Activated CD4-positive, alpha-beta T cell treated with anti-CD3 and anti-CD28 coated beads, Interleukin-2, Interleukin-4, amounts not matched to agents 100 ng/mL and 50 ng/mL, durations not matched to agents 16 hours and 8 hours (primary cell): ENCODE measurements at places on chromosomes 2 and 18.
A peak's percentile ranks its signal among the peaks of the same experiment; 100 is the strongest.

GRCh38 chr2:15942711-15943345, 2.5 kb downstream of the MYCN start:
- no peak for DNase-seq

DNA sequence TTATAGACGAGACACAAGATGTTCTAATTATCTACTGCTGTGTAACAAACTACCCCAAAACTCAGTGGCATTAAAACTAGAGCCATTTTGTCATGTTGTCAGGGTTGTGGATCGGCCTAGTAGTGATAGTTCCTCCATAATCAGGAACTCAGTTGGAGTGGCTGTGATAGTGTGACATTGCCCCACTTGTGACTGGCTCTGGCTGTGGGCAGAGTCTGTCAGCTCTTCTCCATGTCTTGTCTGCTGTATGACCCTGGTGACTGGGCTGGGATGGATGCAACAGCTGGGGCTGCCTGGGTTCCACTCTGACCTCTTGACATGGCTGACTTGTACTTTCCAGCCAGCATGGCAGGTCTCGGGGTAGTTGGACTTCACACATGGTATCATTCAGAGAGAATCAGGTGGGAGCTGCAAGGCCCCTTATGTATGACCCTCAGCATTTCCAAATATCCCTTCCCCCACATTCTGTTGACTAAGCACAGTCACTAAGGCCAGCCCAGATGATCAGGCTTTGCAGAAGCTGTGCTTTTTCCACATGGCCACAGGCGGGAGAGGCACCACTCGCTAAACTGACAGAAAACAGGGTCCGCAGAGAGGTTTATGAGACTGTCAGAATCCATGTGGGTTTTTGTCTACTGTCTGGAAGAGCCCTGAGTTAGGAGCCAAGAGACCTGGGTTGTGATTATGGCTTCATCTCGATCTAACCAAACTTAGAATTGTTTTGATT, 50.3 kb downstream of the SETBP1 start:
- no peak for DNase-seq

- DNase-seq: no peak
These were observed 50.5 kb upstream of the FHOD3 start for GRCh38 chr18:36247036-36247435.

- peak; percentile 50 for DNase-seq
These were observed 52.8 kb upstream of the PMAIP1 start for GRCh38 chr18:59846814-59847490.

DNA sequence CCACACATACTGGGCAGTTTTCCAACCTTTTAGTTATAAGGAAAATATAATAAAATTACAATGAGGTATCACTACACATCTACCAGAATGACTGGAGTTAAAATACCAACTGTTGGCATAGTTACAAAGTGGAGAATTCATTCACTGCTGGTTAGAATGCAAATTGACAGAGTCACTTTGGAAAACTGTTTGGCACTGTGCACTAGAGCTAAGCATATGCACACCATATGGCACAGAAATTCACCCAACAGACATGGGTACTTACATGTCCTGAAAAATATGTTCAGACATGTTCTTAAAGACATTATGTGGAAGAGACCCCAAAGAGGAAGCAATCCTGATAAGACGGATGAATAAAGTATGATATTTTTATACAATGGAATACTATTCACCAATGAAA, 686.1 kb upstream of the RAB6C start:
- DNase-seq: no peak
